Adipocyte (in vitro differentiated cells): ENCODE measurements at places on chromosomes 4 and X.
A peak's percentile ranks its signal among the peaks of the same experiment; 100 is the strongest.

- DNase-seq = no peak
These were observed 43.3 kb downstream of the SHROOM4 start for GRCh38 chrX:50770702-50771101.

DNA sequence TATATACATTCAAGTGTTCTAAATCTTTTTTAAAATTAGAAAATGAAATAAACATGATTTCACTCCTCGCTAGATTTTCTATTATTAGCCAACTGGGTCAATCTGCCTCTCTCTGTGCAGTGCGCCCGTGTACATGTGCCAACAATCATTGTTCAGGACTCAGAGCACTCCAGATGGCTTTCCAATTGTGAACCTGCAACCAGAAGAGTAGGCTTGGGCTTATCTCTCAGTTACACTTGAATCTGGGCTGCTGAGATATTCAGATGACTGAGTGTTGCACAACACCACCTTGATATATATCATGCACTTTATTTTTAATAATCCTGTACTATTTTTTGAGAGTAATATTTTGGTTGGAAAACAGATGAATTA is 184.0 kb upstream of the FSTL5 start:
- no peak for DNase-seq

GRCh38 chr4:55851885-55852284 is 1.6 kb upstream of the EXOC1 start:
- DNase-seq = no peak

- no peak for DNase-seq
These were observed 106.1 kb upstream of the DIPK2B start for GRCh38 chrX:45306794-45307193.

- DNase-seq = no peak
These were observed 87.9 kb upstream of the NR3C2 start for GRCh38 chr4:148530114-148530513.

GRCh38 chr4:25882226-25882625 is 19.4 kb upstream of the SEL1L3 start:
- DNase-seq = no peak

DNA sequence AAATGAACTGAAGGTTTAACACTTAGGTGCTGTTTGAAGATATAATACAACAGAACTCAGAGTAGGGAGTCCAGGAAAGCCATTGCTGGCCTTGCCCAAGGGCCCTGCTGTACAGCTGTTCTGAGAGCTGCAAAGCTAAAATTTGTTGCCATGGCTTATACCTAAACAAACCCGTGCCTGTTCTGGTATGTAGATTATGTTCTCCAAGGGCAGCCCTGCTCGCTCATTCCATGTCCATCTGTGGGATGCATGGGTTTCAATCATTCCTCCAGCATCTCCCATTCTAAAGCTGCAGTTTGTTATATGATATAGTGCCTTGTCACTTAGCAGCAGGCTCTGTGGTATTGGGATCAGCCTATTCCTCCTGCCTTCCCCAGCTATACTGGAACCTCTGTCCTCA is 80.8 kb upstream of the BMPR1B start:
- DNase-seq = peak; percentile 41
